ENCODE measurements at places on chromosomes 3 and 15.

DNA sequence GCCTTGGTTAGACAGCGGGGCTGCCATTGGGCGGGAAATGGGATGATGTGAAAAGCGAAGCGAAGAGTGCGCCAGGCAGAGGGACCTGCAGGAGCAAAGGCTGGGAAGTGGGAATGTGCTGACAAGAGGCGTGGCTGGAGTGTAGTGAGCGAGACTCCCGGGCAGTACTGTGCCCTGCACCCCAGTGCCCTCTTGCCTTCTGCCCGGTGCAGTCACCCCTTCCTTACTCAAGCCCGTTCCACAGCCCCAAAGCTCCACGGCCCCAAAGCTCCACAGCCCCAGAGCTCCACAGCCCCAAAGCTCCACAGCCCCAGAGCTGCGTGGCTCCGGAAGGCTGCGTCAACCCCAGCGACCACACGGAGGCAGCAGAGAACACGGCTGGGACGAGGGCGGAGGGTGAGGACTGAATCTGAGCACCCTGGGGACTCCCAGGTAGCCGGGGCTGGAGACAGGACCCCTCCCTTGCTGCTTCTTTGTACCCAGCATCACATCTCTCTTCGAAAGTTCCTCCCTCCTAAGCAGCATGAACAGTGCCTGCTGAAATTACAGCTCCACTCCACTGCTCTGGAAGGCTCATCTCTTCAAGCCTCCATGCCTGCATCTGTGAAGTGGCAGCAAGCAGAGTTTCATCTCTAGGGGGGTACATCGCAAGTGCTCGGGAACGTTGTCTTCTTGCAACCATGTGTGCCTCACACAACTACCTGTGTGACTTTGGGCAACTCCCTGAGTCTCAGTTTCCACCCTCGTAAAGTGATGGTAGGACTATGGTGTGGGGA lies 108.9 kb downstream of the FBLN2 start:
- no peak for DNase-seq

DNA sequence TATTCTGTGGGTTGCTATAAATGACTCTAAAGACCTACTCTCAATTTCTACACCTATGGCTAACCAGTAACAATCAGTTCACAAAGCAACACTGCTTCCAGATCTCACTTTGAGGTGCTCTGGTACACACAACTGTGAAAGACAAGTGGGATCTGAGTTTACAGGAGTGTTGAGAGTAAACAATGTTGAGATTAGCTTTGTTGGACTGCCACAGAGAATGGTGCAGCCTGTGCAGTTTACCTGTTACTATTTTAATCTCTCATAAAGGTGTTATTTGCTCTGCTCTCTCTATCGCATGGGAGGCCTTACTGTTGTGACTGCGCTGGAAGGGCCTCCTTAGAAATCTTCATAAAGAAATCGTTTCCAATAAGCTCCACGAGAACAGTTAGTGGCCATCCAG lies 112.0 kb downstream of the SOX2 start:
- peak; percentile 25 for DNase-seq

GRCh38 chr3:164332831-164333802 lies 745.2 kb downstream of the SI start:
- no peak for DNase-seq

- peak; percentile 90 for DNase-seq
Measured at GRCh38 chr15:80536231-80536630, 132.0 kb downstream of the ARNT2 start.

DNA sequence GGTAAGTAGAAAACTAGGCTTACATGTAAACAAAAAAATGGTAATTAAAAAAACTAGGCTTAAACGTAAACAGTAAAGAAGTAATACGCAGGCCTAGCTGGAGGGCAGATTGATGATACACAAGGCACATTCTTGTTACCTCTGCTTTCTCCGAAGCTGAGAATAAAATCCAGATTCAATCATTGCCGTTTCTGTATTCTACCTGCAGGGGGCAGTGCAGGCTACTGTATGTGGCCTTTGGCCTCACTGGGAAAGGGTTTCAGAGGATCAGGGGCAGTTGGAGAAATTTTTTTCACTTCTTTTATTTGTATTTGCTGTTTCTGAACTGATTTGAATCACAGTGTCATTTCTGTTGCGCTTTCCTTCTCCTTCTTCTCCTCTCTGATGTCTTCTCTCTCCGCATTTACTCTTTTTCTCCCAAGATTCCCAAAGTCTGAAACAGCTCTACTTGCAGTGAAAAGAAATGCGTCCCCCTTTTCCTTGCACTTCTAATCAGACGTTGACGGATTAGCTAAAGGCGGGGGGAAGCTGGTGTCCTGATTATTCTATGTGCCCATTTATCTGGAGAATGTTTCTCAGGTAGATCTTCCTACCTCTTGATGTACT lies 67.1 kb upstream of the MCTP2 start:
- peak; percentile 22 for DNase-seq

DNA sequence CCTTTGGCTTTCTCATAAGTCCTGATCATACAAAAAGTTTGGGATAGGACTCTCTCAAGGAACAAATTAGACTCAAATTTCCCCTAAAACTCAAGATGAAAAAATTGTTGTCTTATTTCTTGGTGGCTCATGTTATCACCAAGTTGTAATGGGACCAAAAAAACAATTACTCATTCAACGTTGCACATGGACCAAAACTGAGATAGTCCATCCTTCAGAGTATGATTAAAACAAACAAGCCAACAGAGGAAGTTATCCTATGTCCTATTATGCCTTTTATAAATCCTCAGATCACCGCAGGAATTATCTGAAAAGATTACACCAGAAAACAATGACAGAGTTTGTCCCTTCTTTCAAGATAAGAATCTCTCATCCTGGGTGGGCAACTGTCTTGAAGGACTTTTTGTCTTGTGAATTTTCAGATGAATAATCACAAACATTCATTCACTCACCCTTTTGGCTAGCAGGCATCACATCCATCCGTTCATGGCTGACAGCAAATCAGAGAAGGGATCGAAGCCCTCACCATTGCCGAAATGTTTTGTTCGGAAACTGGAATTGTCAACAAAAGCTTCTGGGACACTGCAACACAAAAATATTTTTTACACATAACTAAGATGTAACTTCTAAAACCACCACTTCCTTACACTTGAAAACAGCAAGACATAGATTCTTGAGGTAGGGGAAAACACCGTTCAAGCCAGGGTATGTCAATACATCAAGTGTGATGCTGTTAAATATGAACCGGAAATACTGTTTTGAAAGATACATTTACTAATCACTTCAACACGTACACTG lies 90.4 kb downstream of the FOXP1 start:
- no peak for DNase-seq

DNA sequence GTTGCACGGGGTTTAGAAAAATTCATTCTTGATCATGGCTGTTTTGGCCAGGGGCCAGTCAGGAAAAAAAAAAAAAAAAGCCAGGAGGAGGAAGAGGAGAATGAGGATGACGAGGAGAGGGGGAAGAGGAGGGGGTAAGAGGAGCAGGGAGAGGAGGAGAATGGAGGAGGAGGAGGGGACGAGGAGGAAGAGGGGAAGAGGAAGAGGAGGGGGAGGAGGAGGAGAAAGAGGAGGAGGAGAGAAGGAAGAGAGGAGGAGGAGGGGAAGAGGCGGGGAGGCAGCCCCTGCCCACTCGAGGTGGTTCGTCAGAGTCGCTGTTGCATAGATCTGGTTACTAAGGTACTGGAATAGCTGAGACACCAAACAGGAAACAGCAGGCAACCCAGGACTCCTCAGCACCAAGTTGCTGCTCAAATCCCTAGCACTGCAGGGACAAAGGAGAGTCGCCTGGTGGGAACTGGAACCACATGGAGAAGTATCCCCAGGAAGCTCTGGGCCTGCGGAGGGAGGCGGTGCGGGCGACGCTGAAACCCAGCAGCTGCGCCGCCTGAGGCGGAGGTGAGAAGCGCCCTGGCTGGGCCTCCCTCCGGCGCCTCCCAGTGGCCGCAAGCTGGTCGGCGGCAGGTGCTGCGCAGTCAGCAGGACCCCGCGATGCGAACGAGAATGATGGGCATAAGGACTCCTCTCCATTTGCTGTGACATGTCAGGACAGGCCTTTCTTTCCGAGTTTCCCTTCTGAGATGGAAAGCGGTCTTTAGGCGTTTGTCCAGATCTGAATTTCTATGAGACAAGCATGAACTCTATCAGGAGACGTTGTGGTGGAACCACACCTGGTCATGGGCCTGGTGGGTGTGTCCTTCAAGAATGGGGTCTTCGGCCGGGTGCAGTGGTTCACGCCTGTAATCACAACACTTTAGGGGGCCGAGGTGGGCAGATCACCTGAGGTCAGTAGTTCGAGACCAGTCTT lies 17.5 kb downstream of the FAM240A start:
- no peak for DNase-seq

- DNase-seq: no peak
Measured at GRCh38 chr15:30943654-30944335, 40.1 kb downstream of the FAN1 start.

GRCh38 chr3:153903430-153903829 lies 217.8 kb upstream of the ARHGEF26 start:
- no peak for DNase-seq

DNA sequence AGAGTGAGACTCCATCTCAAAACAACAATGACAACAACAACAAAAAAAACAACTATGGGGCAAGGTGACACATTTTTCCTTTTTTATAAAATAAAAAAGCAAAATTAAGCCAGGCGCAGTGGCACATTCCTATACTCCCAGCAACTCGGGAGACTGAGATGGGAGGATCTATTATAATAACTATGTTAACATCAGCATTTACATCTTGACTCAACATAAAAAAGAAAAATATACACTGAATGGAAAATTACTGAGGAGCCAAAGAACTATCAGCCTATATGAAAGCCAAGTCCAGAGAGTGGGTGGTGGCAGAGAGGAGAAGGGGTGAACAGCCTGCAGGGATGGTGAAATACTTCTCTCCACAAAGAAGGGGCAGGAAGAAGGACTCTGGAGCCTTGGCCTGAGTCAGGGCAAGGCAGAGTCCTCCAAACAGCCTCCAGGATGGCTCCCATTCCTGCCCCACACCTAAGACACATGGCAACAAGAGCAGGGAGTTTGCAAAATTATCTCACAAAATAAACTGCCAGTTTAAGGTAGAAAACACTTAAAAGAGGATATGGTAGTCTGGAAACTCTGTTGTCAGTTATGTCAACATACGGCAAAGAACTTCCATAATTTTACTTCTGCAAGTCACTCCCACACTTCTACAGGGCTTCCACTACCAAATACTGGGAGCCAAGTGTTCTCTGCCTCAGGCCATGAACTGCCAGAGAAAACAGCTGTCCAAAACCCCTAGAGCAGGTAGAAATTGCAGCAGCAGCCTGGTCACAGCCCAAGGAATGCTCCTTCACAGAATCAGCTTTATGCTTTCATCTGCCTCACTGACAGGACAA lies 25.9 kb downstream of the HSPBAP1 start:
- DNase-seq: no peak

DNA sequence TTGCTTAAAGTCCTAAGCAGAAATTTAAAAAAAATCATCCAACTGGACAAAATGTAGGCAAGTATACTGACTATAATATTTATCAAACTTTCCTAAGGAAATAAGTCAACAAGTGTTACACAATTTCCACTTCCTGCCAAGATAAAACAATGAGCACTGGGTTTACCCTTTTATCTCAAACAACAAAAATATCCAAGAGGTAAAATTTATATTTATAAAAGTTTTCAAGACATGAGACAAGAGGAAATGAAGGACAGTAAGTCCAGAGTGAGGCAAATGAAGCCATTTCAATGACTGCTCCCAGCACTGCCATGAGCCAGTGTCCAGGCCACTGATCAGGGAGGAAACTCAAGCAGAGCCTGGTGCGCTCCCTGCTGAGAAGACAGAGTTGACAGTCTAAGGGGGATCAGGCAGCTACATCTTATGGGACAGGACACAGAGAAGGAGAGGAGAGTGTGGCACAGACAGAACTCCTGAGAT lies 439.4 kb downstream of the RAP2B start:
- no peak for DNase-seq

DNA sequence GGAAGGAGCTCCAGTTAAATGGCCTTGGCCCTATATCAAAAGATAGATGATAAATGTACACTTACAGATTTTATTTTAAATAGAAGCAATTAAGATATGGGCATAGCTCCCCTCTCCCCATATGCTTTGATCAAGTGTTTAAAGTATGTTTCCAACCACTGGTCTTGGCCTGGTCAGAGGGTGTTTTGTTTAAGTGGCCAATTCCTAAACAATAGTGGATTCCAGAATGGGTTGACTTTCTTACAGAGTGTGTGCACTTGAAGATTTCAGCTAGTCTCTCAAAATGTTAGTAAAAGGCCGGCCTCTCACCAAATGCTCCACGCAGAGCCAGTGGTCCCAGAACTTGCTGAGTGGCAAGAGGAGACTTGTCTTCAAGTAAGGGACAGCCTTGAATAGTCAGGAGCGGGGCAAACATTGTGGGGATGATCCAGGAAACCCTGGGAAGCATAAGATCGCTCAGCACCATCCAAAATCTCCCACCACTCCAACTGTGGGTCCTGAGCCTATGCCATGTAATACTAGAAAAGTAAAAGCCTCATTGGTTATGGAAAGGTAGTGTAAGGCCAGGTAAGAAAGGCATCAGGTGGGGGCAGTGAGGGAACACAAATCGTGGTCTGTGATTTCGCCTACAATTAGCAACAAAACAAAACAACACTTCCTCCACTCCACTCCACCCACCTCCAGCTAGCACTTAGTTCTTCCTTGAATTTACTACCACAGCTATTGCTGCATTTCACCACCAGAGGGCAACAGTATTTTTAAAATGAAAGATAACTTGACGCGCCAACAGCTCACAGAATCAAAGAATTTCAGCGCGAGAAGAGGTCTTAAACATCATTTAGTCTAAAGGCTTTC lies 4.8 kb downstream of the RARRES1 start:
- peak; percentile 22 for DNase-seq

- no peak for DNase-seq
Measured at GRCh38 chr15:67249830-67250229, 4.6 kb downstream of the AAGAB start.

DNA sequence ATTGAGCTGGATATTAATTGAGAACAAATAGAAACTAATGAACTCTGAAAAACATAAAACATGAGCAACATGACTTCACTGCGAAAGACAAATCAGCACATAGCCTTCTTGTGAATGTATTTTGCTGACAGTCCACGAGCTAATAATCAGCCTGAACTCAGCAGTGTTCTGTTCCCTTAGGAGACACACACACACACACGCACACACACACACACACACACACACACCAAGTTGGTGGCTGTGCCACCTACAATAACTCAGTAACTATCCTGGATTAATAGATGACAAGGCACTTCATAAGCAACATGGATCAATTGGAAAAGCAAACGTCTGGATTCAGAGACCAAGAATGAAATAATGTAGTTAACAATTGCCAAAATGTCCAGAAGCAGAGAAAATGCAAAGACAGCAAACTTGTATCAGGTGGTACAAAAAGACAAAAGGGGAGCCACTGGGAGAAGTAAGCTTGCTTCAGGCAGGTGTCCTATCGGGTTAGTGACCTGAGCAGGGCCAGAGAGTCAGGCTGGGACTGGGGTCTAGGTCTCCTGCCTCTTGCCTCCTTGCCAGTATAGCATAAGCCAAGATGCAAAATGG lies 20.5 kb upstream of the UBE2Q2 start:
- DNase-seq: no peak

DNA sequence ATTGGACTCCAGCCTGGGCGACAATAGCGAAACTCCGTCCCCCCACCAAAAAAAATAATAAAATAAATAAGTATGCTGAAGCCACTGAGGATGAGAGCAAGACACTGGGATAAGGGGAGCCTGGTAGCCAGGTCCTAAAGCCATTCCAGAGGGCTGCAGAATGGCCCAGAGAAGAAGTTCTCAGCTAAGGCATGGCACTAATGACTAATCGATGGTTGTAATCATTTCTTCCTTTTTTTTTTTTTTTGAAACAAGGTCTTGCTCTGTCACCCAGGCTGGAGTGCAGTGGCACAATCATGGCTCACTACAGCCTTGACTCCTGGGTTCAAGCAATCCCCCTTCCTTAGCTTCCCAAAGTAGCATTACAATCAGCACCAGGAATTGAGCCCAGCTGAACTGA lies 25.6 kb upstream of the ZNF774 start:
- DNase-seq: no peak
